NCI-H524 treated with DMSO at 0.1 percent for 48 hours (cell line): ENCODE measurements at places on chromosomes 2 and 18.

GRCh38 chr2:17878281-17879136 is at the start of gene KCNS3:
TSS of gene KCNS3 (plus strand) at chr2:17878667. CDS start at chr2:17931009, 52,342 bp downstream.
- DNase-seq = no peak

- no peak for DNase-seq
Measured at GRCh38 chr2:156037482-156037881, 295.0 kb downstream of the NR4A2 start.

DNA sequence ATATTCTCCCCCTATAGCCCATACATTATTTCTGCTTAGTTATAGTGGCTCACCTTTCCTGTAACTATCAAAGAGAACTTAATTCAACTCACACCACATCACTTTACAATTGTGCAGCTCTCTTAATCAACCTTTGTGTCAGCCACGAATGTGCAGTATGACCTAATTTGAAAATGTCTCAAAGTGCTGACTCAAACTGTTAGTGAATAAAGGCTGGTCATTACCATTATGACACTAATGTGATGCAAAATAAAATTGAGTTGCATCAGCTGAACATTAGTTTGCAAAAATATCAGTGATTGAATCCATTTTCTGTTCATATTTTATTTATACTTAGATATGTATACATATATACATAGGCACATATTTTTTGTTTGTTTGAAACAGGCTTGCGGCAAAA is 251.8 kb downstream of the MEIS1 start:
- no peak for DNase-seq

DNA sequence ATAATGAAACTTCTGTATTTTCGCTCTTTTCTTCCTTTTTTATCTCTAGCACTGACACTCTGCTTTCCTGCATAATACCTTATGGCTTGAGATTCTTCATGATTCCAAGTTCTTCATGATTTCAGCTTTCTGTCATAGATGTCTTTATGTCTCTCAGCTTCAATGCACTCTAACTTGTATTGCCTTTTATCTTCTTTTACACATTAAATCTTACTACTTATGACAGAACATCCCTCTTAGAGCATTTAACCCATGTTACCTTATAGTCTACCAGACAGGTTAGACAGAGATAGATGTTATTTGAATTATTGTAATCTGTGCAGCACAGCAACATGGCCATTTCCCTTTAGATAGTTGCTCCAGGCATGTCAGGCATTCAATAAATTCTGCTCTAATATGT is 1475.7 kb upstream of the TMEFF2 start:
- DNase-seq = no peak

DNA sequence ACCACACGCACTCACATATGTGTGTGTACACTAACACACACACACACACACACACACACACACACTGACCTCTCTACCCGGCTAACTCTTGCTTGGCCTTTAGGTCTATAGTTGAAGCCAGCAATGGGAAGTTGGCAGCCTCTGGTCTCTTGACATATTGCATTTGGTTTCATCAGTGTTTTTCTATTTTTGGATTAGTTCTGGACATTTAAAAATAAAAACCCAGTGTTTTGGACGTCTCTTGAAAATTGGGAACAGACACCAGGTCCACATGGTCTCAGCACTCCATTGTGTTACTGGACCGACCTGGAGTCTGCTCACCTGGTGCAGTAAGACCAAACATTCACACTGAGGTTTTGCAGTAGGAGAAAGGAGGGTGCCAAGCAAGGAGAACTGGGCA is 50.4 kb upstream of the AFF3 start:
- DNase-seq = no peak

- no peak for DNase-seq
Measured at GRCh38 chr18:10526561-10526949, 728 bp downstream of the NAPG start.

DNA sequence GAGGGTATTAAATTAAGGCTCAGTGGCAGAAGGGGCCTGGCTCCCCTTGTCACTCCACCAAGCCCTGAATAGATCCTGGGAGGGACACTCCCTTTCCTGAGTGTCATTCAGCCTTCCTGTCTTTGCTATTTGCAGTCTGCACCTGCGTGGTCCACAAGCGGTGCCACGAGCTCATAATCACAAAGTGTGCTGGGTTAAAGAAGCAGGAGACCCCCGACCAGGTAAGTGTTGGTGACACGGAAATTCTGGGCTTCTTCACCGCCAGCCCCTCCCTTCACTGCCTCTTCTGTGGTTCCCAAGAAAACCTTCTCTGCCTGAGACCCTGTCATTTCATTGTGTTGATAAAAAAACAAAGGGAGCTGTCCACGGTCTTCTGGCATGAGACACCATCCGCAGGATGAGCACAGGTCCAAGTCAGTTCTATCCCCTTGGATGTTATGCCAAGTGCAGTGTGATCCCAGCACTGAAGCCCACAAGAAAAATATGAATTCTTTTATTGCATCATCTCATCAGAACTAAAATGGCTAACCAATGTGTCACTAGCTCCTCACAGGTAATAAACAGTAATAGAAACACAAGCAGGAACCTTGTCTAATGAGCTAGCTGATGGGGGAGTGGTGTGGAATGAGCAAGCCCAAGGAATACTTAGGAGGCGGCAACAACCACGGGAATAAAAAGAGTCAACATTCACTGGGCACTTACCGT is 316.9 kb upstream of the EPAS1 start:
- DNase-seq = no peak

DNA sequence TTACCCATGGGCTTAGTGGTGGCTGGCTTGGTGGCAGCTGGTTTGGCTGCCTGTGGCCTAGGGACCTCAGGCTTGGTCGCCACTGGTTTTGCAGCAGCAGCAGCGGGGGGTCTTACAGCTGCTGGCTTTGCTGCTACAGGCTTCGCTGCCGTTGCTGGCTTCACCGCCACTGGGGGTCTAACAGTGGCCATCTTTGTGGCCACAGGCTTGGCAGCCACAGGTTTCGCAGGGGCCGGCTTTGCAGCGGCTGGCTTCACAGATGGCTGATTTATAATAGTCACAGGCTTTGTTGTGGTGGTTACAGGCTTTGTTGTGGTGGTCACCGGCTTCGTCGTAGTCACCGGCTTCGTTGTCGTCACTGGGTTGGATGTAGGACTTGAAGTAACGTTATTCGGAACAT is 77.8 kb downstream of the COL6A3 start:
- DNase-seq = no peak
